Foreskin keratinocyte (primary cell): ENCODE measurements at places on chromosomes 7 and 10.
A peak's percentile ranks its signal among the peaks of the same experiment; 100 is the strongest.

DNA sequence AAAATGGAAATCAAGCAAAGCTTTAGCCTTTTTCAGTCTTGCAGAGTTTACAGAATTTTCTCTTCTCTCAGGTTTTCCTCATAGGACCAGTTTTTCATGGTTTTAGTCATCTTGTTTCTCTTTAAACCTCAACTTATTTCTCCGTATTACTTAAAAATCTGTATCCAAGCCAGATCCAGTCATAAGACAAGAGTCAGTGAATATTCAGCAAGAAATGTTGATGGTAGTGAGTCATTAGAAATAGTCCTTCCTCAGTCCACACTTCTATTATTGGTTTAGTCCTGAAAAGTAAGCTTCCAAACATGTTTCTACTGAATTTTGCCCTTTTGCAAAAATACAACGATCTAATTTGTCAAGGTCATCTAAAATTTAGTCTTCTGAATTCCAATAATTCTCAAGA, 107.0 kb downstream of the VIM start:
- peak; percentile 40 for DNase-seq

GRCh38 chr7:48876087-48876486, 48.3 kb upstream of the CDC14C start:
- no peak for DNase-seq

- DNase-seq: no peak
Measured at GRCh38 chr7:31705377-31705776, 18.4 kb downstream of the PPP1R17 start.

DNA sequence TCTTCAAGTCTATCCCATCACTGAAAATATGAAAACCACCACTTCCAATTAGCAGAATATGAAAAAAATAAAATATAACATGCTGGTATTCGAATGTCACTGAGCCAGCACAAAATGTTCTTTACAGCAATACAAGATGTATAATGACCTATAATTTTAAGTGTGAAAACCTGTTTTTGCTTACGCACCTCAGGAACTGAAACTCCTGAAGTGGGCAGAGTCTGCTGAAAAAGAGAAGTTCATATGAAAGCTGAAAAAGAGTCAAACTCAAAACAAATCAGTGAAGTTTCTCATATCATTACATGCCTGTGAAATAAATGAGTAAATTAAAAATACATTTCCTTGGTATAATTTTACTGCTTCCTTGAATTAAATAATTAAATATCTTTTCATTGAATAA, 272.5 kb downstream of the DGKB start:
- DNase-seq: no peak

- no peak for DNase-seq
Measured at GRCh38 chr10:43648095-43648397, 635 bp downstream of the ZNF32 start.

DNA sequence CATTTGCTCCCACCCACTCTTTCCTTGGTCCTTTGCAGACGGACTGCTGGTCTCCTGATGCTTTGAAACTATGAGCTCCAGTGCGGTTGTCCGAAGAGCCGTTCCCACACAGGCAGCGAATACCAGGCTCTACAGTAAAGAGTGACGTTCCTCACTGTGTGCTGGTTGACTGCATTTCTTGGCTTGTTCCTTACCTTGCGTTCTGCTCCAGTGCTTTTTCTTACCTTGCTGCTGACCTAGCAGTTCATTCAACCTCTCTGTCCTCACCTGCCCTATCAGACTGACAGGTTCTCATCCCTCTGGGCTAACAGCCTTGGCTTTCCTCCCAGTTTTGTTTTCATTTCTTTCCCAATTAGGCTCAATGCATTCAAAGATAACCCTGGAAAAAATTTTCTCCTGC, 214.8 kb downstream of the TMEM178B start:
- no peak for DNase-seq

GRCh38 chr7:92425311-92425947, 21.9 kb upstream of the GATAD1 start:
- DNase-seq: no peak

GRCh38 chr7:137242616-137243015, 100.9 kb downstream of the PTN start:
- DNase-seq: no peak

DNA sequence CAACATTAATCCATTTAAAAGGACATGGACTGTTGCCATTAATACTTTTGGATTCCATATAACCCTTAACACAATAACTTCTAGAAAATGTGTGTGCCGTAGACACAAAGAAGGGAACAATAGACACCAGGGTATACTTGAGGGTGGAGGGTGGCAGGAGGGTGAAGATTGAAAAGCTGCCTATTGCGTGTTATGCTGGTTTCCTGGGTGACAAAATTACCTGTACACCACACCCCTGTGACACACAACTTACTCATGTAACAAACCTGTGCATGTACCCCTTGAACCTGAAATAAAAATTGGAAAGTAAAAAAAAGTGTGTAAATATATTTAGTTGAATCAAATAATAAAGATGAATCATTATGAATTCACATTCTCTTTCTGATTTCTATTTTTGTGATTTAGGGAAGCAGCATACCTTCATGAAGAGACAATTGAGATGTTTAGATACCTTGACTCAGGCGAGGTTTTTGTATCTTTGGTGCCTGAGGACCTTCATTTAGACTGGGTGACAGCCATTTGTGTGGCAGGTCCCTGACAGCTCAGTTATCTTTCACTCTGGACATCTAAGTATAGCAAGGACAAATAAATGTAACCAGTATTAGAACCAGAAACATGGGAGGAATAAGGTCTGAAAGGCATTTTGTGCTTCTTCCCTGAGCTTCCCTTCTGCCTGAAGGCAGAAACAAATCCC, 28.7 kb downstream of the GIMAP8 start:
- peak; percentile 75 for DNase-seq

DNA sequence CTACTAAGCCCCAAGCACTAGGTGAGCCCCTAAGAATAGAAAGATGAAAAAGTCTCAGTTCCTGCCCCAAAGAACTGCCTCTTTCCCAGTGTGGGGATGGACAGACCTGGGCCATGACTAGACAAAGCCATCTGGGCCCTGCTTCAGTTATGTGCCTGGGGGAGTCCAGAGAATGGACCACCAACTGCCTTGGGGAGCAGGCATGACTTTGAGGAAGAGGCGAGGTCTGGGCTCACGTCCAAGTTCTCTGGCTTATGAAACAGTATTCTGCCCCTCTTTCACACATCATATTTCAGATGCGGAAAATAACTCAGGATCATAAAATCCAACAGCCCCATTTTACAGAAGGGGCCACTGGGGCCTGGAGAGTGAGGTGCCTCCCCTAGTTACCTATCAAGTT, 80.3 kb downstream of the PLXNA4 start:
- no peak for DNase-seq

- DNase-seq: no peak
Measured at GRCh38 chr7:129529643-129530042, 27.3 kb downstream of the SMKR1 start.

DNA sequence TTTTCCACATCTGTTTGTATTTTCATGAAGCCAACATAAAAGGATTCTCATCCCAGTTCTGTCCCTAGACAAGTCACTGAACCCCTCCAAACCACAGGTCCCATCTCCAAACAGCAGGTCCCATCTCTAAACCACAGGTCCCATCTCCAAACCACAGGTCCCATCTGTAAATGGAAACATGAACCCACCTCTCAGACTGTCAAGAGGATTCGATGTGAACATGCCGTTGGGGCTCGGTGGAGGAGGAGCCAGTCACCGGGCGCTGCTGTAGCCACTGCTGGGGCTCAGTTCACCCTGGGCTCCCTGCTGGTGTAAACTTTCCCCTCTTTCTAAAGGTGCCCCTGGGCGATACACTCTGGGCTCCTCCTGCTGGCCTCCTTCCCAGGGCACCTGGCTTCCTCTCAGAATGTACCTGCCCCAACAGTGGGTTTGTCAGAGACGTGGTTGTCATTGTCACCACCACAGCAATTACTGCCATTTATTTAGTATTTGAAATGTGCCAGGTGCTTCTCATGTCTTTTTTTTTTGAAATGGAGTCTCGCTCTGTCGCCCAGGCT, 13.0 kb downstream of the LHPP start:
- DNase-seq: no peak

DNA sequence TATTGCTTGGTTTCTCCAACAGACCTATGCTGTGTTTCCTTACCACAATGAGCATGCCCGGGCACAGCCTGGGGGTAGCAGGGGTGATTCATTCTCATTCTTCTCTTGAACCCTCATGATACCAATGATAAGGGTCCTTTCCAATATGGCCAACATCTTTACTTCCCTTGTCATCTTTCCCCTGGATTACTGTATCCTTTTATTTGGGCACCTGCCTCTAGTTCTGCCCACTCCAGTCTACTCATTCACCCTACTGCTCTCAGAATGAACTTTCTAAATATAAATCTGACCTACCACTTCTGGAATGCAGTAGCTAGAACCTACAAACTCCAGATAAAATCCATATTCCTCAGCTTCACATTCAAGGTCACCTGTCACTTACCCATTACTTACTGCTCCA, 26.4 kb upstream of the ITPRID1 start:
- DNase-seq: no peak

GRCh38 chr7:7306231-7306630, 123.9 kb downstream of the C1GALT1 start:
- no peak for DNase-seq

DNA sequence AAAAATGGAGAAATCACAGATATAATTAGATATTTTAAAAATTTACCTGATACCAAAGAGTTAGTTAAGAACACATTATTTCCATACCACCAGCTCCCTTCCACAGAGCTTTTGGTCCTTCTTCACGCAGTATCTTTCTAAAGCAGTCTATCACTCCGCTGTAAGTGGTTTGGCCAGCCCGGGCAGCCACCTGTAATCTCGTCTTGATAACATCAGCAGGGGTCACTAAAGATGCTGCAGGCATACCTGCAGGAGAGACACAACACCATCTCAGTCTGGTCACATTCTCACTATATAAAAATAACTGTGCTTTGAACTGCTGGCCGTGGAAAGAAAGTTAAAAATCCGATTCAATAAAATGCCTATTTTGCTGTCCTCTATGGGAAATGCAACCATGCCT, 200.1 kb downstream of the SLC25A13 start:
- no peak for DNase-seq

- DNase-seq: no peak
Measured at GRCh38 chr7:138919911-138920310, 61.3 kb downstream of the KIAA1549 start.

DNA sequence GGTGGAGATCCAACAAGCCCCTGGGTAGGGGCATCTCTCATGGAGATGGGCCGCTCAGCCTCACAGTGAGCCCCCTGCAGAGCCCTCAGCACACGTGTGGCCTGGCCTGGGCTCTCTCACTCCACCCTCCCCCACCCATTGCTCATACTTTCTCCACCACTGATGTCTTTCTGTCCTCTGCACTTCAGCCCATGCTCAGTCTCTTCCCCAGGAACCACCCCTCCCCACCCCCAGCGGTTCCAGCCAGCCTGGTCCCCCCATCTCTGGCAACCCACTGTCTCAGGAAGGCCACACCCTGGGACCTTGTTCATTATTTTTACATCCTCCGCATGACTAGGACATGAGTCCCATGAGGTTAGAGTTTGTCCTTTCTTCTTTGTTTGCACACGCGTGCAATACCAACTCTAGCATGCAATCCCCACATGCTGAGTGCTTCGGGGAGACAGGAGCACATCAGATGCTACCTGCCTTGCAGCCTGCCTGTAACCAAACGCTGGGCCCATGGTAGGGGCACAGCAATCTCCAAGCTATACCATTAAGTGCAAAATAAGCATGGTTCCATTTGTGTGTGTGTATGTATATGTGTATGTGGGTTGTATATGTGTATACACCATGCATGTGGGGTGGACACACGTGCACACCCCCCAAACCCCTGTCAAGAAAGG, 408.4 kb upstream of the FOXK1 start:
- no peak for DNase-seq

DNA sequence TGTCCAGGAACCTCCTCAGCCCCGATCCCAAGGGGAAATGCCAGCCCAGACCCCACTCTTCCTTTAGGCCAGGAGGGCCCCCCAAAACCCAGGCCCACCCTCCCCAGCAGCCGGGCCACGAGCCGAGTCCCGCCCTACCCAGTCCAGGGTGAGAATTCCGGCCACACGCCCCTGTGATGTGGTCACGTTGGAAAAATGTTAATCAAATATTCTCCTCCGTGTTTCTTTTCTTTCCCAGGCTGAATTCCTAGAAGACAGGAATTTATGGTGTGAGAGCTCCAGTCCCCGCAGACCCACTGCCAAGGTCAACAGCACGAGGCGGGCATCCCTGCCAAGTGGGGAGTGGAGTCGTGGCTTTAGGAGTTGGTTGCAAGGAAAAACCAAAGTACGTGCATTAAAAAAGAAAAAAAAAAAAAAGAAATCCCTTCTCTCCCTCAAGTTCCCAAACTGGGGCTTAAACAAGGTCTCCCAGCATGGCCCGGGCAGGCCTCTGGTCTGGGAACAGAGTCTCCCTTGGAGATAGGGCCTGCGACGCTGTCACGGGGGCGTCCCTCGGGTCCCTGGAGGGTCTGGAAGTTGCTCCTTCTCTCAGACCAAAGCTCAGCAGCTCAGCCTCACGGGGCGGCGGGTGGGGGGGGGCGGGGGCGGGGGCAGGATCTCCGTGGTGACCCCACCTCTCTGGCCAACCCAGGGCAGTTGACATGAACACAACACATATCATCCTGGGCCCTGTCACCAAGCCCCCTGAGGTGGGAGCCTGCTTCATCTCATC, 28.1 kb upstream of the ELN start:
- DNase-seq: no peak

DNA sequence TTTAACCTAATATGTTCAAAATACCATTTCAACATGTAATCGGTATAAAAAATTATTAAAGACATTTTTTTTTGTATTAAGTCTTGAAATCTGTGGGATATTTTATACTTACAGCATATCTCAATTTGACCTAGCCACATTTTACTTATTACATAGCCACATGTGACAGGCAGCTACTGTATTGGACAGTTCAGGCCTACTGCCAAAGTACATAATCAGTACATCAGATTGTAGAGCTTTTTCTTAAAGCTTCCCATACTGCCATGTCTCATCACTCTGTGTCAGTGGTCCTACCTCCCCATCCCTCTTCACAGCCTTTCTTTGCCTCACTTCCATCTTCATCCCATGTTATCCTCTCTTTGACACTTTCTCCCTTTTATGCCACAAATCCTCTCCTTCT, 43.0 kb downstream of the LOXL4 start:
- no peak for DNase-seq

- DNase-seq: peak; percentile 25
Measured at GRCh38 chr10:52682766-52683165, 89.8 kb downstream of the MBL2 start.

GRCh38 chr10:28849309-28849708, 172.0 kb downstream of the BAMBI start:
- DNase-seq: peak; percentile 11

GRCh38 chr7:81926154-81926553, 156.3 kb upstream of the HGF start:
- DNase-seq: no peak

- no peak for DNase-seq
Measured at GRCh38 chr7:123787220-123788007, 38.6 kb upstream of the WASL start.

- DNase-seq: no peak
Measured at GRCh38 chr10:86389441-86390193, 23.0 kb upstream of the GRID1 start.

GRCh38 chr7:14197280-14197679, 207.8 kb upstream of the ETV1 start:
- DNase-seq: no peak

GRCh38 chr7:107874605-107875446, 16.2 kb upstream of the DLD start:
- DNase-seq: peak; percentile 14

GRCh38 chr7:130956417-130957136, 222.6 kb upstream of the KLF14 start:
- DNase-seq: no peak

- no peak for DNase-seq
Measured at GRCh38 chr7:79471283-79471682, 17.8 kb upstream of the MAGI2 start.

- no peak for DNase-seq
Measured at GRCh38 chr10:133276435-133277201, at the start of gene ADAM8. ADAM8 (minus strand) TSS chr10:133276868; CDS start chr10:133276817, 51 bp downstream.
